Naive thymus-derived CD8-positive, alpha-beta T cell (primary cell): ENCODE measurements at places on chromosomes 7 and 10.

- DNase-seq = no peak
Observed at GRCh38 chr10:118925404-118926071, 104.0 kb upstream of the NANOS1 start.

- DNase-seq = no peak
Observed at GRCh38 chr7:103148131-103148993, 537 bp downstream of the NAPEPLD start.

GRCh38 chr7:50507898-50508470 lies 57.2 kb downstream of the DDC start:
- no peak for DNase-seq

DNA sequence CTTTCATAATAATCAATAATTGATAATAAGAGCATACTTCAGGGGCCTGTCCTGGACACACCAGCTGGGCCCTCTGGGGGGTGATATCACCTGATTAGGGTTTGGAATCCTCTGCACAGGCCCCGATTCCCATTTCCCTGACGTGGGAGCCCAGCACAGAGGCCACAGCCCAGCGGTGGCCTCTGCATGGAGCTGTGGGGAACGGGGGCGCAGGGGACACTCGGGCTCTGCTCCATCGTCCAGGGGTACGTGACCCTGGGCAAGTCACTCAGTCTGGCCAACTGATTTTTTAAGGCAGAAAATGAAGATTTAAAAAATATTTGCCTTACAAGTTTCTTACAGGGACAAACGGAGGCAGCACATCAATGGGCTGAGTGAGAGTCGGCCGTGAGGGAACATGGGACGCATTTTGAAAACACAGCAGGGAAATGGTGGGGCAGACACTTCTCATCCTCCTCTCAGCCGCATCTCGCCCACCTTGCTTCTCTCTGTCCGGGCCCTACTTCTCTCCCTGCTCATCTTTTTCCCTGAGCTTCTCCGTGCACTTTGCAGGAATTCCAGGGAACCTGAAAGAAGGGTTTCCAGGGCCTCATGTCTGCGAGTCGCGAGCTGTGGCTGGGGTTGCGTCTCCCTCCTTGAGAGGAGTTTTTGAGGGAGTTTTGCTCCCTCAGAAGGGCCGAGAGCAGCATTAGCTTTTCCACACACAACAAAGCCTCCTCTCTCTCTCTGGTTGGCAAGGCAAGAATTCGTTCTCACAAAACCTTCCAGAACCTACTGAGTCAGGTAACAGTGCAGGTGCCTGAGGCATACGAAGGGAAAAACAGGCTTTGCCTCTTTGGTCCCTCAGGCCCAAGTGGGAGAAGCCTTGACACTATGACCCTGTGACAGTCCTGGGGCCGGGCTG lies 312.0 kb downstream of the WDR37 start:
- no peak for DNase-seq
